Left ventricle myocardium superior (tissue), 1 donor: ENCODE measurements at places on chromosomes 12 and 14.

GRCh38 chr12:22088886-22089285, 42.9 kb downstream of the CMAS start:
- DNase-seq, result no peak

GRCh38 chr12:122880668-122881067, 15.3 kb downstream of the VPS37B start:
- no peak for DNase-seq

DNA sequence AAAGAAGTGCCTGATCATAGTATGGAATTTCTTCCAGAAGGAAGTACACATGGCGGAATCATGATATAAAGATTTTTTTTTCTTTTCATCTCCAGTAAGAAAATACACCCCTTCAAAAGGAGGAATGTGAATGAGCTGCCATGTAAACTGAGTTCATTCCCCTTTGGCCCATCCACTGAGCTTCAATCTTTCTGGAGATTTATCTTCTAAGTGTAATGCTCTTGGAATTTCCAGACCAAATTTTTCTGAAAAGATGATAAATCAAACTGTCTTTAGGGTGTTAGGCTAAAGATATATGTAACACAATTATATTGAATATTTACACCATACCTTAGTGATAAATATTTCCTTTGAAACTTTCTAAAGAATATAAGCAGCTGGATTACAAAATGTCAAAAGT, 5.2 kb downstream of the DCN start:
- DNase-seq, result no peak

- DNase-seq, result no peak
These were observed 72.2 kb upstream of the PRMT8 start for GRCh38 chr12:3418609-3419390.
